ENCODE measurements at places on chromosomes 7 and 10.

DNA sequence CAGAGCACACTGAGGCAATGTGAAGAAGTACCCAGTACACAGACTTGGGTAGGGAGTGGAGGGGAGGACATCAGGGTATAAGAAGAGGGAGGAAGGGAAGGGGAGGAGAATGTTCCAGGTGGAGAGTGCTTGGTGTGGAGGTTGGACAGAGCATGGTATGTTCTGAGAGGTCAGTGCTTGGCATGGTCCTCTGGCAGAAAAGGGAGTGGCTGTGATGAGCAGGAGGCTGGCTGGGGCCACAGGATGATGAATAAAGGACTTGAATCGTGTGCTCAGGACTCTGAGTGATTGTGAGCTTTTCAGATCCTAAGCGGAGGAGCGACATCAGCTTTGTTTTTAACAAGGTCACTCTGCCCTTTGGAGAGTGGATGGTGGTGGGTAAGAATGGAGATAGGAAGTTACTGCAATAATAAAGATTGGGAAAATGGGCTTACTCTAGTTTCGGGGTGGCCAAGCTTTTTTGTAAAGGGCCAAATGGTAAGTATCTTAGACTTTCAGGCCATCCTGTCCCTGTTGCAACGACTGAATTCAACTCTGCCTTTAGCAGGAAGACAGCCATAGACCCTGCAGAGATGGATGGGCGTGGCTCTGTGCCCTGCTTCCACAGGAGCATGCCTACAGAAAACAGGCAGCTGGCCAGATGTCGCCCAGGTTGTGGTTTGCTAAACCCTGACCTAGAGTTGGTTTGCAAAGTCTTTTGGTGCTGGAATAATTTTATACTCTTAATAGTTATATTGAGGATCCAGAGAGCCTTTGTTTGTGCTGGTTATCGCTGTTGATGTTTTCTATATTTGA, 8.4 kb downstream of the PPP2R2D start:
- DNase-seq: no peak

DNA sequence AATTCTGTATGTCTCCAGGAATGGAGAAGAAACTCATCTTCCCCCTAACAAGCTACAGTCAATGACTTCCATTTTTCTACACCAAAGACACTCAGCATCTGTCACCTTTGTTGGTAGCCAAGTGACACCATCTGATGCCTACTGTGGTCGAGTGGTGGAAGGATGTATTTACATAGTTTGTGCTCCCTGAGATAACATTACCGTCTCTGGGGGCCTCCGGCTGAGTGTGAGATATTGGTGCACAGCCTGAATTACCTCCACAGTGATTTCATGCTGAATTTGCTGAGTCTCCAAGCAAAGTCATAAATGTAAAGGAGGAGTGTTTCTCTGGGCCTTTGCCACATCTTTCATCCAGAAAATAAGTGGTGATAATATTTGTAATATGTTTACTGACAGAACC, 114.0 kb downstream of the GRID1 start:
- no peak for DNase-seq

GRCh38 chr10:122252805-122253204, 18.3 kb upstream of the BTBD16 start:
- DNase-seq: no peak

DNA sequence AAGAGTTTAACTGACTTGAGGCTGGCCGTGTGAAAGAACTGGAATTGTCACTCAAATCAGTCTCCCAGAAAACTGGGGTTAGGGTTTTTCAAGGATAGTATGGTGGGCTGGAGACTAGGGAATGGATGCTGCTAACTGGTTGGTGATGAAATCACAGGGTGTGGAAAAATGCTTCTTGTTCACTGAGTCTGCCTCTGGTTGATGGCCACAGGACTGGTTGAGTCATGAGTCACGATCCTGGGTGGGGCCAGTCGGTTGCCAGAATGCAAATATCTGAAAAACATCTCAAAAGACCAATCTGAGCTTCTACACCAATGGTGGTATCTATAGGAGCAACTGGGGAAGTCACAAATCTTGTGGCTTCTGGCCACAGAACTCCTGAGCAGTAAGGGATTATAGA, 16.3 kb upstream of the BAMBI start:
- DNase-seq: no peak

DNA sequence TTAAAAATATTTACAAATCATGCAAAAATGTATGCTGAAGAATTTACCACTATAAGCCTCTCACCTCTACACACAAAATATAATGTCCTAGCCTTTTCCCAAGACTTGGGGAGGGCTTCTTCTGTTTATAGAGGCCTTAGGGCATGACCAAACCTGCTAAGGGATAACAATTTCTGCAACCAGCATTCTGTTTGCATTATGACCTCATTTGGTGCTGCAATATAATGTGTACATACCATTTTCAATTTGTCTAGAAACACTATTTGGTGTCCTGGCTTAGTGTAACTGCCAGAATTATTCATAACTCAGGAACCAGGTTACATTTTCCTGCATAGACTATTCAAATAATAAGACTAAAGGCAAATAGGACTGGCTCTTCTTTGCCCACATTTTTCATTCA, 446.6 kb upstream of the SORCS1 start:
- DNase-seq: no peak

GRCh38 chr7:142961973-142962926, at the start of gene KEL:
Gene KEL (minus strand): TSS chr7:142962363. CDS start chr7:142962206, 157 bp downstream.
- no peak for DNase-seq

DNA sequence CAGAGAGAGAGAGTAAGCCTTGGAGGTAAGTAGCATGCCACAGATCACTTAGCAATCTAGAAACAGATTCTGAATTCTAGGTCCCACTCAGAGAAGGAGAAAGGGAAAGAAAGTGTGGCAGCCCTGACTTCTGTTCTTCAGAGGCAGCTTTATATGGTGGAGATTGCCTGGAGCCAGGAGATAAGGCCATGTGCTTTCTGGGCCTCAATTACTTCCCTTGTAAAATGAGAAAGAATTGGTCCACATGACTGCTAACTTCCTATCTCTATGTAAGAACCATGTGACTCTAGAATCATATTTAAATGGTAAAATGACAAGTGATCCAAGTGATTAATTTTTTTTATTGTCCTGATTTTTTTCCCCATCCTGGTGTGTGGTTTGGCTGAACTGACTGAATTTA, 64.1 kb downstream of the HHEX start:
- DNase-seq: no peak

- no peak for DNase-seq
These were observed 21.8 kb upstream of the PIP4K2A start for GRCh38 chr10:22736134-22736533.

DNA sequence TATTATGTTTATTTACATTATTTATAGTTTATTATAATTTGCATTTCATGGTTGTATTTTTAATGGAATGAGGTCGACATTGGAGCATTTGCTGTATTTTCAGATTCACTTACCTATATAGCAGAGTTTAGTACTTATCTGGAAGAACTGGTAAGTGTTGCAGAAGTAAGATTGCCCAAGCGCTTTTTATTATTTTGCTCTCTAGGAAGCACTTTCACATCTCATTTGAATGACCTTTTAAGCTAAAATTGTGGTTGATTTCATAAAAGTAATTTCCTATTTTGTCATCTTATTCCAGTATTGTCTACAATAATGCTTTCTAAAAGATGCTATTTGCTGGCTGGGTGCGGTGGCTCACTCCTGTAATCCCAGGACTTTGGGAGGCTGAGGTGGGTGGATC, 28.6 kb downstream of the SEC61A2 start:
- no peak for DNase-seq

- no peak for DNase-seq
These were observed 35.0 kb upstream of the ZNF32 start for GRCh38 chr10:43683451-43684291.

- DNase-seq: no peak
These were observed 5.3 kb upstream of the LAMB1 start for GRCh38 chr7:108008240-108008639.

DNA sequence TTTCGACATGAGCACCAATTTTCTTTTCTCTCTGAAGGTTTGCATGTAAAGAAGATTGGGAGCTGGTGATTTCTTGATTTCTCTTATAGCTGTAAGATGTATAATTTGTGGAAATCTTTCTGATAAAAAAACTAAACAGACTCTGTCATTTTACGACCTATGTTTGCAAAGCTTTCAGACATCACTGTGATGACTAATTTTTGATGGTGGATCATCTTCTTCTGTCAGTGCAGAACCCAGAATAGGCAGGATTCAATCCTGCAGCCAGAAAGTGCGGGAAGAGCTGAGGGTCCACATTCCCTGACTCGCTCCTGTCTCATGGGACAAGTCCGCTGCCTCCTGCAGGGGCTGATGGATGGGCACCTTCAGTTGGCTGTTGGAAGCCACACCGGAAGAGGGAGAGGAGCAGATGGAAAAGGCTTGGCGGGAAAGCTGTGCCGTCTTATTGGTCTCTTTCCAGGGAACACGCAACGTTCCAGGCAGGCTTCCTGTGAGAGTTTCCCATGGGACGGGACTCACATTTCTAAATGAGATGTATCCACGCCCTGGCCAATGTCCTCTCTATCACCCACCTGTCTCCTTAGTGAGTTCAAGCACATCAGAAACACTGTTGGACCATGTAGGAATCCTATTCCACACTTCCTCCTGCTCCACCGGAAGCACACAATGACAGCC, 186.9 kb downstream of the PRPF18 start:
- DNase-seq: no peak

GRCh38 chr7:94509264-94509886, at the start of gene CASD1:
Gene CASD1 (plus strand): TSS chr7:94509809. CDS start chr7:94510085, 276 bp downstream.
- peak; percentile 68 for DNase-seq

DNA sequence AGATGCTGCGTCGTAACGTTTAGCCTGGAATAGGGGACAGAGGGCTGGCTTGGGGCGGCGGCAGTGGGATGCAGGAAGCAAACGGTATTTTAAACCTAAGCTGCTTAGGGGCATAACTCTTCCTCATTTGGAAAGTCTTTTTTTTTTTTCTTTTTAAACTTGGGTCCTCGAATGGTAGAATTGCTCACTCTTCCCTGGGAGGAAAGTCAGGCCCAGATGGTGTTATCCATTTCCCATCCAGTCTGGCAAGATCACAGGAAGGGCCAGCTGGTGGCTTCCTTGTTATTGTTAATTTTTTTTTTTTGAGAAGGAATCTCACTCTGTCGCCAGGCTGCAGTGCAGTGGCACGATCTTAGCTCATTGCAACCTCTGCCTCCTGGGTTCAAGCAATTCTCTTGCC, 56.6 kb downstream of the TMEM209 start:
- no peak for DNase-seq

DNA sequence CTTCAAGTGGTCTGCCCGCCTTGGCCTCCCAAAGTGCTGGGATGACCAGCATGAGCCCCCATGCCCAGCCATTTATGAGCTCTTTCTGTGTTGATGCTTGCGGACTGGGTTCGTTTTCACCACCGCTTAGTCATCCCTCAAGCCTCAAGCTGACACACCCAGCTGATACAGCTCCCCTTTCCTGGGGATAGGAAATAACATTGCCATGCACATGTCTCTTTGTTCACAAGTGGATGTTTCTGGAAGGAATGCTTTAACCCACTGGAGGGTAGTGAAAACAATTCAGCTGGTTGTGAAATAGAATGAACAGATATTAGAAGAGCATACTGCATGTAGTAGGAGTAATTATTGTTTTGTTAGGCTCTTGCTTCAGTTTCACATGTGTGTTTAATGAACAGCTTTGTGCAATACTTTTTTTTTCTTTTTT, 8.5 kb upstream of the METTL27 start:
- no peak for DNase-seq

- no peak for DNase-seq
These were observed 144.4 kb downstream of the PKD1L1 start for GRCh38 chr7:47803846-47804245.

DNA sequence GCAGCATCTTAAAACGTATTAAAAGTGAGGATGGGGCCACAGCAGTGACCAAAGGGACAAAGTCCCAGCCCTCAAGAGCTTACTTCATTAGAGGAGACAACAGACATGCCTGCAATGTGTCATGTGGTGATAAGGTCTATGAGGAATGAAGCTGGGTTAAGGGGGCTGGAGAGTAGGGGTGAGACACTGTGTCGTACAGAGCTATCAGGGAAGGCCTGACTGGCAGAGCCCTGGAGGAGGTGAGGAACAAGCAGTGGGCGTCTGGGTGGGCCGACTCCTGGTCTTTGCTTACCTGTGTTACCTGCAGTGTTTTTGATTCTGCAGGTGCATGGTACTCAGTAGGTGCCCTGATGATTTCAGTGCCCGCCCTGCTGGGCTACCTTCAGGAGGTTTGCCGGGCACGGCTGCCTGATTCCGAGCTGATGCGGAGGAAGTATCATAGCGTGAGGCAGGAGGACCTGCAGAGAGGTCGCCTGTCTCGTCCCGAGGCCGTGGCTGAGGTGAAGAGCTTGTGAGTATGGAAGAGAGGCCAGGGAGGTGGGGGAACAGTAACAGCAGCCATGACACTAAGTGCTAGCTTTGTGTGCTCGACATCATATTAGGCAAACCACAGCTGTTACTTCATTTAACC, 7.6 kb downstream of the ZFYVE27 start:
- no peak for DNase-seq

GRCh38 chr7:13832346-13832745, 157.1 kb downstream of the ETV1 start:
- DNase-seq: no peak

DNA sequence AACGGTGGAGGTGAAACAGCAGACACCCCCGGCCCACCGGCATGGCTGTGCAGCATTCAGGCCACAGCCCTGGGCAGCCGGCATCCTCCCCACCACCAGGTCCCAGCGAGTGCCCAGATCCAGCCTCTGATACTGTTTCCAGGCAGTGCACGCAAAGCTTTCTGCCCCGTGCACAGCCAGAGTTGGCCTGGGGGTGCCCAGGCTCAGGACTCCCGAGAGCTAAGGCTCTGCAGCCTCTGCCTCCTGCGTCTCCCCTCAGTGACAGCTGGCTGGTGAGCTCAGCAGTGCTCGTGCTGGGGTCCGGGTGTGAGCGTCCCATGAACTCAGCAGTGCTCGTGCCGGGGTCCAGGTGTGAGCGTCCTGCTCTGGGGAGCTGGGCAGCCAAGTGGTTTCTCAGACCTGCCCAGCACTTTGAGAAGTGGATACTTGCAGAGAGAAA, 65.4 kb downstream of the CFAP46 start:
- DNase-seq: no peak

DNA sequence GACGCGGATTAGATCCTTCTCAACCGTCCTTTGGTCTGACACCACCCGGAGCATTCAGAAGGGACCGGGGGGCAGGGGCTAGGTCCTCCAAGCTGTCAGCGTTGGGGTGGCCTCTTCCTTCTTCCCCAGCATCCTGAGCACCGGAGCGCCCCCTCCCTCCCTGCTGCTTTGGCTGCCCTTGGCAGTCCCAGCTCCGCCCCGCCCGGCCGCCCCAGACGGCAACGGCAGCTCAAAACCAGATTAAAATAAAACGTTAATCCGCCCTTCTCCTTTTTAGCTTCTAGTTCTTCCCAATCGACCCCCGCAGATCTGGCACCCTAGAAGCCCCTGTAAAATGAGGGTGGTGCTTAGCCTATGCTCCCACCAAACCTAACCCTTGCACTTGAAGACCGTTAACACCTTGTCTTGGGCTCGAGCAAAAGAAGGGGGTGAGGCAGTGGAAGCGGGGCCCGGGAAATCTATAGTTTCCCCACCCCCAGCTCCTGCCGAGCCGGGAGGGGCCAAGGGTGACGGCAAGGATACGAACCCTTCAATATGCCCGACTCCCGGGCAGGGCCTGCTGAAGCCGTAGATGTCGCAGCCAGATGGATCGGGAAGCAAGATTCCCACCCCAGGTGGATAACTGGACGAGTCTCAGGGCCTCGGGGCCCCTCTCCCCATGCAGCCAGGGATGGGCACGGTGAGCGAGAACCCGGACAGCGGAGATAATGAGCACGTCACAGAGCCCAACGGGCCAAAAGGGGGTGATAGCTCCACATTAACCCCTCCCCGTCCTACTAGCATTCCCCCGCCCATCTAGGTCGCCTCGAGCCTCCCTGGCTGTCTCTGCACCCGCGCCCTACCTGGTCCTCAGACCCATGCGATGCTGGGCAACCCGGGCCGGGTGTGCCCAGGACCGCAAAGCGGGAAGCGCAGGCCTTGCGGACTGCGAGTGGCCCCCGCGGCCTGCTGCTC, 169.7 kb downstream of the NRF1 start:
- DNase-seq: no peak
